ENCODE measurements at places on chromosomes 3 and 15. TPM values are rescaled to one million over a fixed set of nuclear protein-coding genes. Genes with fewer than 3 reads are reported as not detected.

DNA sequence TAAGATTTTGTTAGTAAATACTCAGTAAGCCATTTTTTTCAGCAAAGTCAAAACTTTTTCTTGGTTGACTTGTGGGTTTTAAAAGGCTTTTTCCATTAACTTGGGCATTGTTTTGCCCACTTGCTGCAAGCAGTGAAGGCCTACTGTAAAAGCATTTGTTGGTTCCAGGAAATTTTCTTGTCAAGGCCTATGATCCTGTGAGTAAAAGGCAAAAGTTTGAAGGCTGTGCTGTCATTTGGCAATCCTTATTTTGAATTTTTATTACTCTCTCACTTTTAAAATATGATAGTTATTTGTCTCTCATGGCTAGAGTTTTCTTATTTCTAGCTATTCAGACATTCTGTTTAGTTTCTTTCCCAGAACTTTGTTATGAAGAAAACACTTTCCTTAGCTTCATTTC lies 13.0 kb downstream of the P2RY12 start:
- H3K4me3 ChIP-seq = no peak overlapping the region
- DNase-seq = no peak
- H3K27me3 ChIP-seq = no peaks in the 10 kb centered on the region
- no peak overlapping the region for H3K27ac ChIP-seq

GRCh38 chr3:14929310-14930074 lies 17.9 kb upstream of the NR2C2 start:
- no peaks in the 10 kb centered on the region for H3K36me3 ChIP-seq
- H3K4me3 ChIP-seq = no peak overlapping the region

DNA sequence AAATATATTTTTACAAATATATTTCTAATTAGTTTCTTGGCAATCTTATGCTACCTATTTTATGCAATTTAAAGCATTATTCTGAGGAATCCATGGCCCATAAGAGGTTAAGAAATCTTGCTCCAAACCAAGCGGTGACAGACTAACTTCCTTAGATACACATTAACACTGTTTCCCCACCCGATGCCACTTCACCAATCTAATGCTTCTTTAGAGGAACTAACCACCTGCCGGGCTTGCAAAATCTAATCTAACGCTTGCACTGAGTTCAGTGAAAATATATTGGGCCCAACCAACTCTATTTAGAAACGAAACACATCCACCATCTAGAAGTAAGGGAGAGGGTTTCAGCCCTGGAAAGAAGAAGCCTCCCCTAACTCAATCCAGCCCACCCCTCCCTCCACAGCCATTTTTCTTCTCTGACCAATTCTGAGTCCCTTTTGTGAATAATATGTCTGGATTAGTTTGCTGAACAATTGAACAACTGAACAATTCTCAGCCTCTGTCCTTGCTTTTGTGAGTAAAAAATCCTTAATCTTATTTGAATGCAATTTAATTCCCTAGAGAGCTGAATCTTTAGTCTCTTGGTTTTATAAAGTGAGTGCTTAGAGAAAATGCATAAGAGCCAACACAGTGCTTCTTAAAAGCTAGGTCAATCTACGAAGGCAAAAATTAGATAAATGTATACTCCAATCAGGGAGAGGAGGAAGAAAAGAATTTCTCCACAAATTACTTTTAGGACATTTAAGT lies 150.4 kb upstream of the ADAMTS9 start:
- DNase-seq = no peak
- no peaks in the 10 kb centered on the region for H3K27me3 ChIP-seq

ROBO2 gene
- not detected for total RNA-seq

CYP1A2 gene
- not detected for total RNA-seq

DNA sequence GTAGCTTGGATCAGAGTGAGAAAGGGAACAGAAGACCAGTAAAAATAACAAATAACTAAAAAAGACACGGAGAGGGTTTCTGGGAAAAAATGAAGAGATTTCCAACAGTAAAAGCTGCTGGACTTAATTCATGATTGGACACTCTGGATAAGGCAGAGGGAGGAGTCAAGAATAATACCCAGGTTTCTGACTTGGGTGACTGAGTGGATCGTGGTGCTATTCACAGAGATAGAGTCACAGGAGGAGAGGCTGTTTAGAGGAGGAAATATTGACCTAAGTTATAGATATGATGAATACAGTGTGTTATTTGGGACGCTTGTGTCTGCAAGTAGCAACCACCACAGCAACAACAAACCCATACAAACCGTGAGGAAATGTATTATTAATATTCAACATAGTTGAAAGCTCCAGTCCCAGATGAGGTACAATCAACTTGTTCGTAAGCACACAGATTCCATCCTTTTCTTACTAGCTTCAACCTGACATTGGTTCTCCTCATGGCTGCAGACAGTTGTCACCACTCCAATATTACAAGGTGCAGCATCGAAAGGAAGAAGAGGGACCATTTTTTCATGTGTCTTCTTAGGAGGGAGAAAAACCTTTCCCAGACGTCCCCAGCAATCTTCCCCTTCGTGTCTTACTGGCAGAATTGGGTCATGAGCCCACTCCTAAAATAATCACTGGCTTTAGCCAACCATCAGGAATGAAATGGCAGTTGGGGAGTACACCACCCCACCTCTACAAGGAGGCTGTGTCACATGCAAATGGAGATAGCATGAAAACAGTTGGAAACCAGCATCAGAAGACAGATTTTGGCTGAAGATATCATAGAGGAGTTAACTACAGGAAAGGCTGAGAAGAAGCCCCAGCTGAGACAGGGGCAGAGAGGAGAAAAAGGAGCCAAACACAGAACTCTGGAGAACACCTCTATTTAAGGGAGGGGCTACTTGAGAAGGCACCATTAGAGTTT lies 387.8 kb downstream of the SHQ1 start:
- H3K4me3 ChIP-seq = no peak overlapping the region
- H3K36me3 ChIP-seq = no peaks in the 10 kb centered on the region
- no peaks in the 10 kb centered on the region for H3K27me3 ChIP-seq
- no peak for DNase-seq
- no peaks in the 10 kb centered on the region for H3K4me1 ChIP-seq

DNA sequence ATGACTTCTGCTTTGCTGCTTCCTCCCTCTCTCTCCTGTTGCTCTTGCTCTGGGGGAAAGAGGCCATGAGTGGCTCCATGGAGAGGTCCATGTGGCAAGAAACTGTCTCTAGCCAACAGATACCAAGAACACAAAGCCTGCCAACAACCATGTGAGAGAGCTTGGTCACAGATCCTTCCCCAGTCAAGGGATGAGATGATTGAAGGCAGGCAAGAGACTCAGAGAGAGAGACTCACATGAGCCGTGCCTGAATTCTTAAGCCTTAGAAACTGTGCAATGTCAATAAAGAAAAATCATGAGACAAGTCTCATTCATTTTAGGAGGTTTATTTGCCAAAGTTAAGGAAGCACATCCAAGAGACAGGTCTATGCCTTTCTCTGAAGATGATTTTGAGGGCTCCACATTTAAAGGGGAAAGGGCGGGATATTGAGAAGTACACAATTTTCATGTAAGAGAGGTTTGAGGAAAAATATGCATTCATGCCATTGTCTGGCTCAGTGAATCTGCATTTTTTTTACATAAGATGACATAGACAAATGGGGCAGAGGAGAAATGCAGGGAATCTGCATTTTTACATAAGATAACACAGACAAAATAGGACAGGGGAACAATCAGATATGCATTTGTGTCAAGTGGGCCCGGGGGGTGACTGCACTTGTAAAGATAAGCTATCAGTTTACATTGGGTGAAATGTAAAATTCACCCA lies 59.5 kb upstream of the SUCLG2 start:
- H3K4me1 ChIP-seq = no peaks in the 10 kb centered on the region
- H3K4me3 ChIP-seq = no peak overlapping the region

DNA sequence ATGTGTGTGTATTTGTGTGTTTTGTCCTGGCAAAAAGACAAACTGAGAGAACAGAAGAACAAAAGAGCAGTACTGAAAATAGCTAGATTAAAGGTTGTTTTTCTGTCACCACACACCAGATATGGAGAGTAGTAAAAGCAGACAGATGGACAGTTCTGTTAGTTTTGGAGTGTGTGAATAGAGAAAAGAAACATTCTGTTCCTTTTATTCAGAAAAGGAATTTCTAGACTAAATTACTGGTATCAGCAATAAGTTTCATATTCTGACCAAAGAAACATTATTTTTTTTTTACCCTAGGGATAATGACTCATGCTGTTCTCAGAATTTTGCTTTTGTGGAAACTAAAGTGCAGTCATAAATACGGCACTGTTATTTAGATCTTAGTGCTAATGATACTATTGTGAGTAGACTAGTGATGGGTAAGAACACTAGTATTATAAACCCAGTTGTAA lies 32.9 kb downstream of the PIK3CA start:
- no peaks in the 10 kb centered on the region for H3K27me3 ChIP-seq
- DNase-seq = no peak
- no peak overlapping the region for H3K4me3 ChIP-seq
- peaks cover 9% of the 10 kb centered on the region for H3K4me1 ChIP-seq
- H3K27ac ChIP-seq = no peak overlapping the region

- H3K4me1 ChIP-seq = peaks cover 7% of the 10 kb centered on the region
- H3K4me3 ChIP-seq = no peak overlapping the region
- no peaks in the 10 kb centered on the region for H3K36me3 ChIP-seq
- peak overlapping the region; percentile 15 for H3K27ac ChIP-seq
These were observed 85.6 kb downstream of the RAP2B start for GRCh38 chr3:153247331-153248330.

CEMIP gene
- total RNA-seq = not detected

GRCh38 chr3:14353502-14353901 lies 48.9 kb upstream of the SLC6A6 start:
- no peak overlapping the region for H3K4me3 ChIP-seq
- H3K27me3 ChIP-seq = no peaks in the 10 kb centered on the region
- no peak overlapping the region for H3K27ac ChIP-seq
